IMR-90 (cell line): ENCODE measurements at places on chromosomes 11 and 22. TPM values are rescaled to one million over a fixed set of nuclear protein-coding genes. Genes with fewer than 3 reads are reported as not detected.

DNA sequence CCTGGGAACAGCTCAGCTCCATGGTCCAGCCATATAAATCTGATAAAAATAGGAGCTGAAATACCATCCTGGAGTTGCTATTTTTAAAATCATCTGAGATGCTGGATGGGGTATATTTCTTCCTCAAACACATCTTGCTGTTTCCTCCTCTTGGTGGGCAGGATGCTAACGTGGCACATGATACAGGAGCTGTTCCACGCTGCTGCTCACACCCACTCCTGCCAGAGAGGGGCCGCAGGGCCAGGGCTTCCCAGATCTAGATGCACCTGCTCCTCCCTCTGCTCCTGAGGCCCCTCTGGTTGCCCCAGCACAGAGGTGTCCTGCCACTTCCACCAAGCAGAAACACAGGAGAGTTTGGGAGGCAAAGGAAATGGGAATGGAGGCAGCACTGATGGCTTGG is 3.3 kb upstream of the ST3GAL4 start:
- no peak for DNase-seq

GRCh38 chr11:68040101-68040956 is 1.5 kb downstream of the TCIRG1 start:
- DNase-seq: peak; percentile 73

GRCh38 chr11:127925475-127925874 is 661.9 kb downstream of the ETS1 start:
- peak; percentile 48 for DNase-seq

DNA sequence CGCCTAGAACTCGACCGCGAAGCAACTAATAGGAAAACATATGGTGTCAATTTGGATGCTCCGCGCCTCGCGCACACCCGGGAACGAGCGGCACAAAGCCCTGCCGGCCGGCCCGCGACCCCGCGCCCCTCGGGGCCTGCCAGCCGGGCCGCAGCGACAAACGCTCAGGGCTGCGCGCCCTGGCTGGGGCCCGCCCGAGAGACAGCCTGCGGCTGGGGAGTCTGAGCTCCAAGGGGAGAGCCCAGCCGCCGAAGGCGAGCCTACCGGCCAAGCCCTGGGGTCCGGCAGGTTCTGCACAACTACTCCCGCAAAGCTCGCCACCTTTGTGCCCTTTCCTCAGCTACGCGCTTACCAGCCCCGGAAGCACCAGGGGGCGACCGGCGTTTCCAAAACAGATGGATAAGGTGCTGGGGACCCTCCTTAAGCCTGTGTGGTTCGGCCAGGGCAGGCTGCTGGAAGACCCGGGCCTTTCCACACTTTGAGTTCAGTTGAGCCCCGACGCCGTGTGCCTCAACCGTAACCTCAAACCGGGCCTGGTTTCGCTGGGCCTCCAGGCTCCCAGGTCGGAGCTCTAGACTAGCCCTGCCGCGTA is 6.0 kb downstream of the PAX6 start:
- DNase-seq: no peak

DNA sequence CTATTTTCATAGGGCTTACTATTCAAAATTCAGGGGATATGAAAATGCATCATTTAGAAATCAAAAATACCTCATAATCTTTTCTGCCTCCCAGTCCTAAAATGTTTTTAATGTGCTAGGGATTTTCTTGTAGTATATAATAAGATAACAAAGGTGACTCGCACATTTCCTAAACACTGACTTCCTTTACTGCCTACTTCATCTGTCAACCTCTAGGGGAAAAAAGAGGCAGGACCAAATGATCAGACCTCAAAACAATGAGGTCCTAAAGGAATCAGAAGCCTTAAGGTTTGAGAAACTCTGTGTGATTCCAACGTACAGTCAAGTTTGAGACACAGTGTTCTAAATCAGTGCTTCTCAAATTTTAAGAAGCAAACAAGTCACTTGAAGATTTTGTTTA is 56.1 kb upstream of the POU2AF2 start:
- DNase-seq: peak; percentile 35

- no peak for DNase-seq
These were observed 81.8 kb upstream of the SYN3 start for GRCh38 chr22:33139937-33140336.

- no peak for DNase-seq
These were observed 17.6 kb downstream of the GDPD5 start for GRCh38 chr11:75508051-75508561.

DNA sequence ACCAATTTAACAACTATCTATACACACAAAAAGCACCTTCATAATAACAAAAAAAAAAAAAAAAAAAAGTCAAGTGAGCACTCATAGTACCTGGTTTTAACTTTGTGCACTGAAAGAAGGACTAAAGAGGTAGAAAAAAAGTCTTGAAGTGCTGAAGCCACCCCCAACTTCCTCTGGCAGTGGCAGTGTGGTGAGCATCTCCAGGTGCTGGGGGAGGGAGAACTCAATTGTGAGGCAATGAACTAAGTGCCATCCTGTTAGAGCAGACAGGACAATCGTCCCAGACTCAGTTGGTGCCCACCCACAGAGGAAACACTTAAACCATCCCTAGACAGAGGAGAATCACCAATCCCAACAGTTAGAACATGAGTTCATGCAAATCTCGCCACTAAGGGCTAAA is 22.7 kb upstream of the OR52M1 start:
- no peak for DNase-seq

- no peak for DNase-seq
These were observed 11.8 kb downstream of the BCR start for GRCh38 chr22:23192133-23192532.

- DNase-seq: peak; percentile 79
These were observed 3.7 kb downstream of the MAFF start for GRCh38 chr22:38205261-38206128.

GRCh38 chr22:31897842-31898805 is 46.2 kb upstream of the YWHAH start:
- DNase-seq: peak; percentile 55

GRCh38 chr11:34262531-34263081 is 95.2 kb downstream of the ABTB2 start:
- DNase-seq: no peak

- peak; percentile 43 for DNase-seq
These were observed 19.2 kb upstream of the PLET1 start for GRCh38 chr11:112279901-112280267.

GRCh38 chr22:44838316-44839016 is 86.1 kb downstream of the ARHGAP8 start:
- no peak for DNase-seq

GRCh38 chr11:45173064-45173463 is 26.6 kb downstream of the PRDM11 start:
- DNase-seq: no peak

DNA sequence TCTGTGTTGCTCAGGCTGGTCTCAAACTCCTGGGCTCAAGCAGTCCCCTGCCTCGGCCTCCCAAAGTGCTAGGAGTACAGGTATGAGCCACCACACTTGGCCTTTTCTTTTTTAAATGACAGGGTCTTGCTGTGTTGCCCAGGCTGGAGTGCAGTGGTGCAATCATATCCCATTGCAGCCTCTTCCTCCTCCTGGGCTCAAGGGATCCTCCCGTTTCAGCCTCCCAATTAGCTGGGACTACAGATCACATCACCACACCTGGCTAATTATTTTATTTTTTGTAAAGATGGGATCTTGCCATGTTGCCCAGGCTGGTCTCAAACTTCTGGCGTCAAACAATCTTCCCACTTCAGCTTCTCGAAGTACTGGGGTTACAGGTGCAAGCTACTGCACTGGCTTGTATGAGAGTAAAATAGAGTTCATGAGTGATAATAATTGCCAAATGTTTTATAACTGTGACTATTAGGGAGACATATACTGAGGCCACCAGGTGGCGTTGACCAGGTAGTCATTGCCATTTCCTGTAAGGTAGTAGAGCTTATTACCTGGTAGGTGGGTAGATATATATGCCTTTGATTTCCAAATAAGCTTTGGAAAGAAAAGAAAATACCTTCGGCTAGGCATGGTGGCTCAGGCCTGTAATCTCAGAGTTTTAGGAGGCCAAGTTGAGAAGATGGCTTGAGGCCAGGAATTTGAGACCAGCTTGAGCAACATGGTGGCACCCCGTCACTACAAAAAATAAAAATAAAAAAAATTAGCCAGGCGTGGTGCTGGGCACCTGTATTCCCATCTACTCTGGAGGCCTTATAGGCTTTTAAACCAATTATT is 5.4 kb downstream of the FDX1 start:
- no peak for DNase-seq

- peak; percentile 27 for DNase-seq
These were observed 603 bp downstream of the ESRRA start for GRCh38 chr11:64305691-64306562.

DNA sequence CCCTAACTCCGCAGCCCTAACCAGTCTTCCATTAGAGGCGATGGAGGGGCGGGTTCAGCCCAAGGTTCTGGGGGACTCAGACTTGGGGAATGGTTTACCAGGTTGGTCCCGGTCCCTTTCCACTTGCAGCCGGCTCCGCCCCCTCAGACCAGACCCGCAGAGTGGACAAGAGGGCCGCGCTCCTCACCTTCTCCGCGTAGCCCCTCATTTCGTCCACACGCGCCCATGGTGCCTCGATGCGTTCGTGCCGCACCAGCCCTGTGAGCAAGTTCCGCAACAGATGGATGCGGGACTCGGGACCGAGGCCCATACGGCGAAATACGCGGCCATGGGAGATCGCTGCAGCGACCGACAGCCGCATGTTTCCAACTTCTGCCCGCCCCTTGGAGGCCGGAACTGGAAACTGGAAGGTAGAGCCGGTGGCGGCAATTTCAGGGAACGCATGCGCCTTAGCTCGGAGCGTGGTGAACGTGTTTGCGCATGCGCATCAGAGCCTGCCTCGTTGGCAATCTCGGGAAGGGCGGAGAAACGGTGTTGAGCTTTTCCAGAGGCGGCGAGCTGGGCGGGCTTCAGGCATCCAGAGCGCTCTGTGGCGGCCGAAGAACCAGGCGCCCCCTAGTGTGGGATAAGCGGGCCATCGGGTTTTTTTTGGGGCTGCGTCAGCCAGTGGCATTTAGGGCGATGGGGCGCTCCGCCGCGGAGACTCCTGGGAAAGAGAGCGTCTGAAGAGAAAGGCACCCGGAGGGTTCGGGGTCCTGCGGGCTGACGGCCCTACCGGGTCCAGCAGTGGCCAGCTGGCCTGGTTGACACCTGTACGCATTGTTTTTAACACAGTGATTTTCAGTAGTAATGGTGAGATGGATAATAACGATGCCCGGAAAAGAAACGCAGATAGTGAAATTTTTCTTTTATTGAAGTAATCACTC is at the start of gene MRPL17:
MRPL17 (minus strand) TSS at position 405 of the 926 bp plus-strand sequence; CDS start at position 361, 44 bp downstream.
- peak; percentile 98 for DNase-seq

- no peak for DNase-seq
These were observed 991 bp upstream of the OSM start for GRCh38 chr22:30267382-30268302.

DNA sequence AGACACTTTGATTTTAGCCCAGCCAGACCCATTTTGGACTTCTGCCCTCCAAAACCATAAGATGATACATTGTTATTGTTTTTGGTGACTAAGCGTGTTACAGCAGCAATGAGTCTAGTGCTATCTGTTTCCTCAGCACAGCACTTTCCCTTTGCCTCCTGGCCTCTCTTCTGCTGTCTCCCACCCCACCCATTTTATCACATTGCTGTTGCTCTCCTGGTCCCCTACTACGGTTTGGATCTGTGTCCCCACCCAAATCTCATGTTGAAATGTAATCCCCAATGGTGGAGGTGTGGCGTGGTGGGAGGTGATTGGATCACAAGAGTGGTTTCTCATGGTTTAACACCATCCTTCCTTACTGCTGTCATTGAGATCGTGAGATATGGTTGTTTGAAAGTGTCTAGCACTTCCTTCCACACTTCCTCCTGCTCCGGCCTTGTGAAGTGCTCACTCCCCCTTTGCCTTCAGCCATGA is 59.8 kb upstream of the CD82 start:
- DNase-seq: peak; percentile 61

GRCh38 chr11:132115454-132115853 is 745.0 kb downstream of the NTM start:
- peak; percentile 67 for DNase-seq

DNA sequence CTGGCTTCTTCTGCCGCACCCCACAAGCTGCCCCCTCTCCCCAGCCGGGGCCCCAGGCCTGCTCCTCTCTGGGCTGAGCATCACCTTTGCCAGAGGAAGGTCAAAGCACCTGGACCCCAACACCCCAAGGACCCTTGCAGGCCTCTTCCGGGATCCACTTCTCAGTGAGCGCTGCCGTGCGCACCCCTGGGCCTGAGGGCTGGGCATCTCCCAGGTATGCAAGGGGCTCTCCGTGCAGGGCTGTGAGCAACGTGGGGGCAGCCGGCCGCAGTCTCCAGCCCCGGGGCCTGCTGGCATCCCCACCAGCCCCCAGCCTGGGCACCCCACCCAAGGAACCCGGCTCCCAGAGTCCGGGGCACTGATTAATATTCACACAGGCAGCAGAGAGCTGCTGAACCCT is 64.0 kb downstream of the BRD1 start:
- no peak for DNase-seq

GRCh38 chr11:4393858-4394223 is 339 bp upstream of the TRIM21 start:
- DNase-seq: no peak

ISX gene
- total RNA-seq: not detected in 2 replicates

VSIG10L2 gene
- total RNA-seq: under 0.01 TPM in 1 of 2 replicates, not detected in the other

TBX1 gene
- not detected in 2 replicates for total RNA-seq

YPEL4 gene
- total RNA-seq: under 0.01 and 0.18 TPM in 2 replicates

TMEM123 gene
- 127 and 138 TPM in 2 replicates for total RNA-seq

OR8A1 gene
- total RNA-seq: not detected in 2 replicates

TYR gene
- not detected in 2 replicates for total RNA-seq

UPK3A gene
- not detected in 2 replicates for total RNA-seq

OR4P4 gene
- not detected in 2 replicates for total RNA-seq

RAB39A gene
- not detected in 2 replicates for total RNA-seq

DERL3 gene
- under 0.01 and 0.18 TPM in 2 replicates for total RNA-seq

MYOD1 gene
- total RNA-seq: not detected in 2 replicates

YPEL1 gene
- total RNA-seq: 0.72 and 1.1 TPM in 2 replicates

CD3D gene
- total RNA-seq: not detected in 2 replicates

POU2AF3 gene
- not detected in 2 replicates for total RNA-seq

UCP3 gene
- total RNA-seq: under 0.01 TPM in 2 replicates

PTGDR2 gene
- total RNA-seq: under 0.01 TPM in 2 replicates

EXT2 gene
- total RNA-seq: 66.1 and 85.3 TPM in 2 replicates

OR5D13 gene
- not detected in 2 replicates for total RNA-seq

DRD4 gene
- not detected in 2 replicates for total RNA-seq
